ENCODE measurements at places on chromosomes 16 and 17. TPM values are rescaled to one million over a fixed set of nuclear protein-coding genes. Genes with fewer than 3 reads are reported as not detected.

The LPO gene
- total RNA-seq: not detected

The KRTAP9-4 gene
- not detected for total RNA-seq

The POLG2 gene
- total RNA-seq: 11.7 TPM

The KRT12 gene
- not detected for total RNA-seq

The CARD14 gene
- total RNA-seq: 0.13 TPM

The PIK3R6 gene
- total RNA-seq: not detected

The NOD2 gene
- total RNA-seq: 0.07 TPM

The SEPTIN1 gene
- total RNA-seq: 1.3 TPM

The TP53TG3C gene
- total RNA-seq: not detected

The NPIPA2 gene
- total RNA-seq: 11.5 TPM

The GFOD2 gene
- total RNA-seq: 14.4 TPM

The CACNA1H gene
- 55.9 TPM for total RNA-seq

The DLX4 gene
- total RNA-seq: not detected

The TMC8 gene
- 0.97 TPM for total RNA-seq
